ENCODE measurements at places on chromosomes 3 and 15.

- no peak for DNase-seq
These were observed 29.5 kb downstream of the ESYT3 start for GRCh38 chr3:138463724-138464490.

DNA sequence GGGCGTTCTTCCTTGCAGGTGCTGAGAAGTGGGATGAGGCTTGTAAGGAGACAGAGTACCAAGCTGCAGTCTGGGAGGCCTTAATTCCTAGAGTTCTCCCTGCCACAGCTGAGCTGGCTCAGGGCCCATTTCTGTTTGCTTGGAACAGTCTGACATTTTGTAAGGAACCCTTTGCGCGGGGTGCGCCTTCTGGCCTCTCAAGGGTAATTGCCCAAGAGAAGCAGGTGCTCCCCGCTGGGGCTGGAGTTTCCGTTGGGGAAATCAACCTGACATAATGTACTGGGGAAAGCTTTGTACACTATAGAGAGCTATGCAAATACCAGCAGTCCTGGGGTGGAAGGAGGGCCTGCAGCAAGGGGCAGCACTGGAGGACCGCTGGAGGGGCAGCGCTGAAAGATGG, 83.6 kb downstream of the HMG20A start:
- no peak for DNase-seq

DNA sequence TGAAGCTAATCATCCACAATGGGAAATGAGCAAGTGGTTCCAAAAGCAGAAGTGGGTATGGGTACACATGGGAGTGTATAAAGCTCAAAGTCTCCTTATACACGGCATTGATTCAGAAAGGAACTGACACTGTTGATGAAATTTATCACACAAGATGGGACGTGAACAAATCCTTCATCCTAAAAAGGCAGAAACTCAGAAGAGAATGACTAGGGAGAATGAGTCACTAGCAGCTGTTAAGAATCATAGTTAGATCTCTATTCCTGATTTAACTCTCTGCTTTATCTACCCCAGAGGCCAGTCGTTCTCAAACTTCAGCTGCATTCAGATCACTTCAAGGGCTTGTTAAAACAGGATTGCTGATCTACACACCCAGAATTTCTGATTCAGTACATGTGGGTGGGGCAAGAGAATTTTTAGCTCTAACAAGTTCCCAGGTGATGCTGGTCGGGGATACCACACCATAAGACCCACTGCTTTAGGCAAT, 97.7 kb upstream of the PHLDB2 start:
- DNase-seq = no peak

DNA sequence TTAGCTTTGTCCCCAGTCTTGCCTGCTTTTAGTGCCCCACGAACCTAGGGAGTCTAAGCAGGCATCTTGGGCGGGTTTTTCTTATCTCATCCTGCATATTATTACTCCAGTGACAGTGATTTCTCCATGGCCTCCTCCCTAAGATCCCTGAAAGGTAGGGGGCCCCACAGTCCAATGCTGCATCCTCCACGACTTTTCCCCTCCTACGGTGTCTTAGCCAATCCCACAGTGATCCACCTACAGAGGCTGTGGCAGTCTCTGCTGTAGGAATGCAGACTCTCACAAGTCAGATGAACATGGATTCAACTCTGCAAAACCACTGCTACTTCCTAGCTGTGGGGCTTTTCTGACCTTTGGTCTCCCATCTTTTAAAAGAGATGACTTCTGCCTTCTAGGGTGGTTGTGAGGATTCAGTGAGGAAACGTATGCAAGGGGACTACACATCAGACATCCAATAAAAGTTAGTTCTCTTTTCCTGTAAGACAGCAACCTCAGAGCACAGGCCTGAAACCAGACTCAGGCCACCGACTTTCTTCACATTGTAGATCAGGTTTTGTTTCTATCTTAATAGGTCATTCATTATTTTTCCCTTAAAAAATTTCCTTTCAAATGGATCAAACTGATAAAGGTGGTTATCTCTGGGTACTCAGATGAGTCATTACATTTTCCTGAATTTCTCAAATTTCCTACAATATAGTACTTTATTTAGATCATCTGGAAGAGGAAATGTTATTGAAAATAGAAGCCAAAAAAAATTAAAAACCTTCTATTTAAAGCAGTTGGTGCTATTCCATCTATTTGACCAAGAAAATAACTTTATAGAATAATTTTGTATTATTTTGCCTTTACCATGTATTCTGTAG, 23.2 kb downstream of the ILDR1 start:
- no peak for DNase-seq

GRCh38 chr15:37112171-37112570, 11.8 kb upstream of the MEIS2 start:
- DNase-seq = no peak
